ENCODE measurements at places on chromosomes 1 and 21.

DNA sequence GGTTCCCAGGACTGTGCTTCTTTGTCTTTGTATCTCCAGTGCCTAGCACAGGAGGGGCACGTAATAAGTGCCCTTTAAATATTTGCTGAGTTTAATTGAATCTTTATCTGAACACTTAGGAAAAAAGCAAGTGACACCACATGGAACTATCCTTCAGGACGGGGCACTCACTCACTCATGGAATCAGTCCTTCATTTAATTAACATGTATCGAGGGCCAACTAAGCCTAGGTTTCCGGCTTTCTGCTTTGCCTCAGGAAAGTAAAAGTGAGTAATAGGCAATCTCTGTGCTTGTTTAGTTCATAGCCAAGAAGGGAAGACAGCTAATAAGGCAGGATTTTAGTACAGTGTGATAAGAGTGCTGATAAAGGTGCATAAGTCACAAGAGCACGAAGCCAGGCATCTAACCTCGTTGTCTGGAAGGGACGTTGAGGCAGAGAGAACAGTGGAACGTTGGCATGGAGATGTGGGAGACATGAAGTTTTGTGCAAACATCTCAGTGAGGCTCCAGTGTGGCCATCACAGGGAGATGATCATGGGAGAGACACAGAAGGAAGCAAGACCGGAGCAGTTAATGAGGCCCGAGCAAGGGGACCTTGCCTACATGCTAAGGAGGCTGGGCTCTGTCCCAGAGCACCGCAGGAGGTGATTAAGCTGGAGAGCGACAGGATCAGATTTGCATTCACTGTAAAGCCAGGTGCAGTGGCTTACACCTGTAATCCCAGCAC, 54.1 kb upstream of the TRIM67 start:
- DNase-seq = no peak

DNA sequence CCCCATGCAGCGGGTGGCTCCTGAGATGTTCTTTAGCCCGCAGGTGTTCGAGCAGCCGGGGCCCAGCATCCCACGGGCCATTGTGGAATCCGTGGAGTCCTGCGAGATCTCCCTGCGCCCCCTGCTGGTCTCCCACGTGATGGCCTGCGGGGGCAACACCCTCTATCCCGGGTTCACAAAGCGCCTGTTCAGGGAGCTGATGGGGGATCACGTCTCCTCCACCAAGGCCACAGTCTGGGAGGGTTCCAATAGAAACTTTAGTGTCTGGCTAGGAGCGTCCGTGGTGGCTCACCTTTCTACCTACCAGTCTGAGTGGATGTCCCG, 71.0 kb downstream of the ACTL8 start:
- DNase-seq = no peak

DNA sequence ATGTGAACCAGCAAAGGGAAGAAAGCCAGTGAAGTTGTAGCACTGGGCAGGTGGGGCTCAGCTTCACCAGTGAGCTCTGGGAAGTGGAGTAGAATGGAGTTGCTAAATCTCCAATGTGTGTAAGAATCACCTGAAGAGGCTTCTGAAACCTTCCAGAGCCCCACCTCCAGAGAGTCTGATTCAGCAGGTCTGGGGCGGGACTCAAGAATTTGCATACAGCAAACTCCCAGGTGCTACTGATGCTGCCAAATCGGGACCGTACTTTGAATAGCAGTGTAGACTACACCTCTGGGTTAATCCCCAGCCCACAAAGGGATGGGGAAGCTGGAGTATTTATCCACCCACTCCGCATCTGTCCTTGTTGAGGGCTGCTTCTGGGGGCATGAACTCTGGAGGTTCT, 154.3 kb downstream of the IGSF21 start:
- no peak for DNase-seq

DNA sequence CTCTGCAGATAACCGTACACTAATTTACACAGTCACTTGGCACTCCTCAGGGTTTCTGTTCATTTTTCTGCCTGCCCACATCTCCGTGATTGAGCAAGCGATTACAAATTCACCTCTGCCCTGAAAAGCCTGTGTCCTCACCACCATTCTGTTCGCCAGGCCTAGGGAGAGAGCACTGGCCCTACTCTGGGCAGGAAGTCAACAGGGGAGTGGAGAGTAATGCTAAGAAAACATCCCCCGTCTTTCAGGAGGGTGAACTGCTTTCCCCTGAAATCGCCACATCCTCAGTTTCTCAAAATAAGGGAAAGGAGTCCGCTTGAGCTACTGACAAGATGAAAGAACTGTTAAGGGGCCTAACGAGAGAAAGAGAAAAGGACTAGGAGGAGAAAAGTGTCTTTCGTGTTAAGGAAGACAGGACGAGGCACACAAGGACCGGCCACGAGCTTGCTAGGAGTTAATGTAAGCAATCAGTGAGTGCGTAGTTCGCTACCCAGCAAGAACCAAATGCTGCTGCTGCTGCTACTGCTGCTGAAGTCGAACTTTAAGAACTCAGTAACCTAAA, 632 bp downstream of the PEX19 start:
- DNase-seq = no peak

- DNase-seq = no peak
Observed at GRCh38 chr1:41861535-41862383, 57.0 kb downstream of the HIVEP3 start.

GRCh38 chr1:18956193-18957135, at the start of gene IFFO2:
TSS of gene IFFO2 (minus strand) at chr1:18956676. CDS start at chr1:18956332, 344 bp downstream.
- DNase-seq = peak; percentile 97

DNA sequence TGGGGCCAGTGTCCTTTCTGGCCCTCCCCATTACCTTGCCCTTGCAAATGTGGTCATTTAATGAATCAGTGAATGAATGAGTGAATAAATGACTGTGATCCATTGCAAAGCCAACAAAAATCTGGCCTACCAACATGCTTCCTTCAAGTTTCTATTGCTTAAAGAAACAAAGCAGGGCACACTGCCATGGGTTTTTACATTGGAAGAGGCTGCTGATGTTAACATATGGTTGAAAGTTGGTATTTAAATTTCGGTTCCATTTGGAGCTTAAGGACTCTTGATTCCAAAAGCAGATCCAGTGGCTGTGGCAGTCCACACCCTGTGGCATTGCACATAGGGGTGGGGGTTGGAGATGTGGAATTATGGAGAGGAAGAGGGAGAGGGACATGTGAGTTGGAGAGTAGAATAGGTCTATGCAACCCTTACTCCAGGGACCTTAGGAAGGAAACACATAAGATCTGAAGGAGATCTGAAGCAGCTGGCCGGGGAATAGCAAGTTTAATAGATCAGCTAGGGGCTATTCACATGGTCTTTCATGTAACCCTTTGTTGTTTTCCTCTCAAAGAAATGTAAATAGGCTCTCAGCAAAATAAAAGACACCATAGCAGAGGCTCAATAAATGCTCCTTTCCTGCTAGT, 7.2 kb downstream of the ABCA4 start:
- peak; percentile 20 for DNase-seq

DNA sequence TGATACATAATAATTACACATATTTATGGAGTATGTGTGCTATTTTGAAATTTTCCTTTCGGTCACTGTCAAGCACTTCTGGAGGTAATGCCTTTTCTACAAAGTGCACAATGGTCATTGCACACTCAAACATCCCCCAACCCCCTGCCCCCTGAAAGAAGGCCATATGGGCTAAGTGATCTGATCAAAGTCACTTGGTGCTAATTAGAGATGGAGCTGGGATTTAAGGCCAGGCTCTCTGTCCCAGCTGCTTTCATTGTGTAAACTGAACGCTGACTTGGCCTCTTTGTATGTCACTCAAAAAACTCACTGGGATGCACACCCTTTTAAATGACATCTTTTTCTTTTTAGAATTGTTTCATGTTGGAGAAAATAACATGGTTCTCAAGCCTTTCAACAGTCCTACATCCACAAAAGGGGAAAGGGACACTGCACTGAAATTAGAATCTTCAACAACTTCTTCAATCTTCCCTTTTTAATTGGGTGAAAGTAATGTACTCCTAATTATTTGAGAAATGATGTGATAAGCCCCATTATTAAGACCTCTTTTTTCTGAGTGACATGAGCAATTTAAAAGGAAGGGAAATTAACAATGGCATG, 149.2 kb downstream of the ST6GALNAC5 start:
- DNase-seq = no peak

- DNase-seq = no peak
Observed at GRCh38 chr1:228963795-228964177, 228.5 kb downstream of the RHOU start.

DNA sequence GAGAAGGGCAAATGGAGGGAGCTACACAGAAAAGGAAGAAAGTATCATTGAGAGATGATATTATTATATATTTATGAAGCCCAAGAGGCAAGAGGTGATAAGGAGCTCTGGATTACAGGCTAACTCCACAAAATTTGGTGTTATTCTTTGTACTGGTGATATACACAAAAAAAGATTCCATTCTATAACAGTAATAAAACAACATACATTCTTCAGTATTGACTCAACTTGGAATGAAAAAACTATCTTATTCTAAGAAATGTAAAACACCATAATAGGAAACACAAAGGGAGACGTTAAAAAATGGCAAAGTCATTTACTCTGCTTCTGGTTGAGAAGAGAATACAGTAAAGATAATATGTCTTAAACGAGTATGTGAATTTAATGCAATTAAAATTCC, 99.4 kb downstream of the TEX35 start:
- DNase-seq = no peak

DNA sequence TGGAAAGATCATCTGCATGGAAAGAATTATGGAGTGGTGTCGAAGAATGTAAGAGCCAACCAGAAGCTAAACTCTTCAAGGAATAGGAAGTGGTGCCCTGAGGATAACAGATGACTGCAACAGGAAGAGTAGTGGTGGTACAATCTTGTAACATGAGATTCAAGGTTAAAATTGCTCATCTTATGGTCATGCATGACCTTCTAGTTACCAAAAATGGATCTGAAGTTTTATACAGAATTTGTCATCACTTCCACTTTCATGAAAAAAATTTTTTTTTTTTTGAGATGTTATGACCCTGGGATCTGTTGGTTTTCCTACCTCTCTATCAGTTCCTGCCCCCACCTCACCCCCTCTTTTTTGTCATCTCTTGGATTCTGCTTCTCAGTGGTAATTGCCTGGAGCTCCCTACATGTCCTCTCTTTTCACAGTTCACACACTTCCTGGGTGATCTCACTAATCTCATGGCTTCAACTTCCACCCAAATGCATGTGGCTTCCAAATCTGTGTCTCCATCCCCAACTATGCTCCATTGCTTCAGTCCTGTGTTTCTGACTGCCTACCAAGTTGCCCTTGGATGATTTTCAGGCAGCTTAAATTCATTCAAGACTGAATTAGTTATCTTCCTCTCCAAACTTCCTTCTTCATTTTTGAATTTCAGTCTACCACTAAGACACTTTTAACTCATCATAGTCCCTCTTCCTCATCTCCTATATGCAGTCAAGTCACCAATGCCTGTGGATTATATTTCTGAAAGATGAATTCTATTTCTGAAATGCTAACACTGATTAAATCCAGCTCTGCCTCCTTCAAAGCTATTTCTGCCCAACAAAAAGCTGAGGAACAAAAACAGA, 48.4 kb downstream of the SLAMF6 start:
- DNase-seq = no peak

DNA sequence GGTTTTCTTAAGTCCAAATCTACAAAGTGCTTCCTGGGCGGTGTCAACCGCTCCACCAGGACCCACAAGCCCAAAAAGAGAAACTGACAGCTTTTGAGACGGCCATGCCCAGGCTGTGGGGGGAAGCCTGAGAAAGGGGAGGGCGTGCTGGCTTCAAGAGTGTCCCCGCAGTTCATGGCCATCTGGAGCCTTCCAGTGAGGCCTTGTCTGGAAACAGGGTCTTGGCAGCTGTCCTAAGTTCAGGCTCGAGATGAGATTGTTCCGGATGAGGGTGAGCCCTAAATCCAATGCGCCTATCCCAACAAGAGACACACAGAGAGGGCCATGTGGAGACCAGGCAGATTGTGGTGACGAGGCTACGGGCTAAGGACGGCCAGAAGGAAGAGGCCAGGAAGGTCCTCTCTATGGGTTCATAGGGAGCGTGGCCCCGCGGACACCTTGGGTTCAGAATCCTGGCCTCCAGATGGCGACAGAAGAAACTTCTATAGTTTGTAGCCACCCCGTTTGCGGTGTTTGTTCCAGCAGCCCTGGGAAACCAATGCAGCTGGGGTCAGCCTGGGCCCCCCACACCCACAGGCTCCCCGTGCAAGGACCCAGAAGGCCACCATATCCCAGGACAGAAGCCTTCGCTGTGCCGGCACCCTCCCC, 70.2 kb downstream of the ARHGEF16 start:
- DNase-seq = no peak

GRCh38 chr1:24319312-24319863, at the start of gene GRHL3:
TSS of gene GRHL3 (plus strand) at chr1:24319357. CDS start at chr1:24319552, 195 bp downstream.
- DNase-seq = peak; percentile 69

GRCh38 chr1:225541383-225541782, 111.5 kb downstream of the ENAH start:
- no peak for DNase-seq

DNA sequence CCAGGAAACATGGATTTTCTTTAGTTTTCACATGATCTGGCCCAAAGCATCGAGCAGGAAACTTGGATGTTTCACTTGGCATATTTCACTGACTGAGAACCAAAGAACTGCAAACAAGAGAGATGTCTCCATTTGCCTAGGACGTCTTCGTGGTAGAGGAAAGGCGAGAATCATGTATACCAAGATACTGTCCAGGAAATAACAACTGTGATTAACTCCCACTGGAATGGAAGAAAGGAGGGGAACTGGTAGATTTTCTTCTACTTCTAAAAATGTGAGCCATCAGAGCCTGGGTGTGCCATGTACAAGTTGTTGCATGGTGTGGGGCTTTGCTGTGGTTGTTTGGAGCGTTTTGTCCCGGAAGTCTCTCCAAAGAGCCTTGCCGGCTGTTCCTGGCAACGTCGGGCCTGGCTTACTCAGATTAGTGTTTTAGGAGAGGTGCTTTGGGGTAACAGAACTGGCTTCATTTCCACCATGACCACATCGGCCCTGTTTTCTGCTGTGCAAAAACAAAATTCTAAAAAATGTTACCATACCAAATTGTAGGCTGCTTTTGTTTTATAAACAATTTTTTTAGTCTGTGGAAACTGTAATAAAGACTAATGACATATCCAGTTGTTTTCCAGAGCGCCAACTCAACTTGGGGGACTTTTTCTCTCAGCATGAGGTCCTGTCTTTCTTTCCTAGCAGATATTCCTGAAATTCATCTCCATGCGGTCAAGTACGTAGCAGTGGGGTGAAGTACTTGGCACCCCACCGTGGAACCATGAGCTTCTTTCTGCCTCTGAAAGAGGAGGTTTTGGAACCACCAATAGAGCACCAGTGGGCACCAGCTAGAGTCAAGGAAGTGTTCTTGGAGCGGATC, 118.3 kb downstream of the TM2D1 start:
- no peak for DNase-seq

Measured in kidney (tissue), 22 donors.